ENCODE measurements at places on chromosomes 7 and 10.

GRCh38 chr7:85023916-85024315 is 162.9 kb downstream of the SEMA3D start:
- no peak for DNase-seq

GRCh38 chr10:119829429-119829828 is 43.2 kb downstream of the MCMBP start:
- DNase-seq: no peak

GRCh38 chr7:130896898-130897514 is 163.0 kb upstream of the KLF14 start:
- DNase-seq: peak; percentile 82

GRCh38 chr7:39510864-39511354 is 55.3 kb upstream of the YAE1 start:
- no peak for DNase-seq

DNA sequence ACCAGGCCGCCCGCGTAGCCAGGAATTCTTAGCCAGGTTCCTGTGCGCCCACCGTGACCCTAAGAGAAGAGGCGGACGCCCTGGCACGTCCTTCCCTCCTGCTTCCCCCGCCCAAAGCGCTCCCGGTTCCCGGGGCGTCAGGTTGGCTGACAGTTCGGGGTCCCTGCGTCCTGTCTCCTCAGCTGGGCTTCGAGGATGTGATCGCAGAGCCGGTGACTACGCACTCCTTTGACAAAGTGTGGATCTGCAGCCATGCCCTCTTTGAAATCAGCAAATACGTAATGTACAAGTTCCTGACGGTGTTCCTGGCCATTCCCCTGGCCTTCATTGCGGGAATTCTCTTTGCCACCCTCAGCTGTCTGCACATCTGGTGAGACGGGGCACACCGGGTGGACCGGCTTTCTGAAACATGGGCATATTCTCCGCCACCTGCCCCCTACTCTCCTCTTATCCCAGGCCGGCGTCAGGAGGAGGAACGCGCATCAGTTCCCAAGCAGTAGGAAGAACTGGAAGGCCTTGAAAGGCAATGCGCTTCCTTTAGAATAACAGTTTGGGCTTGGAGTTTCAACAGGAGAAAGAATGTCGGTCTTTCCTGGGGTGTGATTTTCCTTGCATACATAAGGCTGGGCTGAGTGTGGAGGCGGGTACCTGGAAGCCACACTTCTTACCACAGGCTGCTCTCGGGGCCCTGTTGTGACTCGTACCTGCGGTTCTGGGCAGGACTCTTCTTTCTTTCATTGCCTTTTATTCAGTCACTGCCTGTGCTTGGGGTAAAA is 728 bp downstream of the CAV2 start:
- no peak for DNase-seq

DNA sequence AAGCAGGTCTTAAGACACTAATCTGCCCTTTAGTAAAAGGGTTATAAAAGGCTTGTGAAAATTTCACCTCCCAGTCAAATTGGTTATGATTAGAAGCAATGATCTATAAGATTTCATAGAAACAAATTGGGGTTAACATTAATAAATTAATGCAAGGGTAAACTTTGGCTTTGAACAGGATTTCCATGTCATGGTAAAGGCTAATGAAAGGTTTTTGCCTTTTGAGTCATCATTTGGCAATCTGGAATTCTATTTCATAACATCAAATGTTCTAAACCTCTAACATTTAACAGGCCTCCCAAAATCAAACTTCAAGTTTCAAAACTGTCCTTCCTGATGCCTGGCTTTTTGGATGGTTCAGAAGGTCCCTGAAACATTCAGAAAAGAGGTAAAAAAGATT is 62.4 kb downstream of the COA1 start:
- DNase-seq: no peak

GRCh38 chr10:2929480-2930258 is 137.7 kb upstream of the PFKP start:
- no peak for DNase-seq

- DNase-seq: no peak
Observed at GRCh38 chr10:51669041-51669440, 30.4 kb downstream of the CSTF2T start.

DNA sequence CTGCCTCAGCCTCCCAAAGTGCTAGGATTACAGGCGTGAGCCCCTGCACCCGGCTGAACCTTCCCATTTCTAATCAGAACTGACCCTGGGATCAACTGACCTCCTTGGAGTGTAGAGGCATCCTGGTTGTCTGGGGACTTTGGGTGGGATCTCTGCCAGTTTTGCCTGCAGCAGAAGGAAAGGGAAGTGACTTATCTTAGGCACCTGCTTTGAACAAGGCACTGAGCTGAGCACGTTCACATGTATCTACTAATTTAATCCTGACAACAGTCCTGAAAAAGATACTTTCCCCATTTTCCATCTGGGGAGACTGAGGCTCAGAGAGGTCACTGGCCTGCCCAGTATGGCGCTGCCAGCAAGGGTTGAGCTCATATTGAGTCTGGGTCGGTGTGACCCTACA is 153.4 kb downstream of the CUX1 start:
- no peak for DNase-seq

GRCh38 chr10:63520500-63521415 is at the start of gene REEP3:
Gene REEP3 (plus strand): TSS chr10:63521401. CDS start chr10:63521546, 145 bp downstream.
- peak; percentile 70 for DNase-seq

GRCh38 chr10:13512564-13512963 is 16.2 kb downstream of the BEND7 start:
- no peak for DNase-seq

GRCh38 chr7:90661290-90662151 is 65.4 kb downstream of the CDK14 start:
- no peak for DNase-seq

DNA sequence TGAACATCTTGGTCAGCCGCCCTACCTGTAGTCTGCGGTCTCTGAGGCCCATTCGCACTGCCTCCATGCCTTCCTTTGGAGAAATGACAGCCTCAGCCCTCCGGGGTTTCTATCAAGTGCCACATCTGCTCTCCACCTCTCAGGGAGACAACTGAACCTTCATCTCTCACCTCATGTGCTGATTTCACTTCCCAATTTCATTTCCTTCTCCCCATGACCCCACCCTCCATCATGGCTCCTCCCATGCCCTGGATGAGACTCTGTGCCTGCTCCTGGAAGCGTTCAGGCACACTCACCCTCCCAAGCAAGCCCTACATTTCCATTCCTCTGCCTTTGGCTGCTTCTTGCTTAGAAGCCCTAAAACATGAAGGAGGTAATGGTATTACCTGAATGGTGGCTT is 7.8 kb upstream of the SCD start:
- no peak for DNase-seq

GRCh38 chr10:3955955-3956617 is 171.1 kb upstream of the KLF6 start:
- DNase-seq: no peak

DNA sequence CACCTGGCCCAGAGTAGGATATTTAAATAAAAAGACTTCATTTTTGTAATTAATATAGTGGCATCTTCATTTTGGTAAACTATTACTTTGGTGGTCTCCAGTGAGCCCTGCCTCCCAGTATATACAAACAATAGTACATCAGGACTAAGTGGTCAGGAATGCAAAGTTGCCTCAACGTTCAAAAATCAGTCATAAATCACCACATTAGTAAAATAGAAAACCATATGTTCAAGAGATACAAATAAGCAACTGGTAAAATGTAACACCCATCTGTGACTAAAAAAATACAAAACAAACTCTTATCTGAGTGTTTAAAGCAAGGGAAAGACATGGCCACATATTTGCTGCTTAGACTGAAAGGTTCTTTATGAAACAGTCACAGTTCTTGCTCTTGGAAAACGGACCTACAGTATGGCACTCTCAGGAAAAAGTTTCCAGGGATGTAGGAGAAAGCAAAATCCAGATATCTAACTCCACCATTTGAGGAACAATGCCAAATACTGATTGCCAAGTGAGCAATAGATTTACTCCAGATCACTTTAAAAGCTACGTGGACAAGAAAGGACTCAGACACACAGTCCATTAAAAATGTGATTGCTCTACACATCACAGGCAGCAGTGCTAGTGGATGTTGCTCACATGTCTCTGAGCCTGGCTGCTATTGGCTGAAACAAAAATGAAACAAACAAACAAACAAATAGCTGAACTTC is 15.1 kb upstream of the RHOBTB1 start:
- no peak for DNase-seq

GRCh38 chr7:82624337-82624736 is 180.8 kb upstream of the CACNA2D1 start:
- DNase-seq: no peak

DNA sequence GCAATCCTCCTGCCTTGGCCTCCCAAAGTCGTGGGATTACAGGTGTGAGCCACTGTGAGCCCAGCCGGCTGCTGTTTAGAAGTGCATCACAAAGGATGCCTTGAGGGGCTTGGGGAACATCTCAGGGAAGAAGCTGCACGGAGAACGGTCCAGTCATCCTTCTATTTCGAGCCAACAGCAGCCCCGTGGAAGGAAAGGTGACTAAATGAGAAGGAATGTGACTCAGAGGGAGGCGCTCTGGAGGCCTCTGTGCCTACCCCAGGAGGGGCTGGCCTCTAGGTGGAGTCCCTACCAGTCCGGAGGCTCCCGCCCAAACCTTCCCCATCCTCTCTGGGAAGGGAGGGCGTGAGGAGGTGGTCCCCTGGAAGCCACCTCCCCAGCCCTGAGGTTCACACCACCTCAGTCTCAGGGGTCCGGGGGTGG is 76.2 kb downstream of the CTBP2 start:
- DNase-seq: no peak

- DNase-seq: no peak
Observed at GRCh38 chr7:112081778-112082177, 124.4 kb downstream of the DOCK4 start.

- no peak for DNase-seq
Observed at GRCh38 chr10:113751181-113751732, at the start of gene PLEKHS1. Gene PLEKHS1 (plus strand): TSS chr10:113751682. CDS start chr10:113755278, 3,596 bp downstream.

GRCh38 chr7:85659364-85659763 is 472.5 kb upstream of the SEMA3D start:
- DNase-seq: no peak

DNA sequence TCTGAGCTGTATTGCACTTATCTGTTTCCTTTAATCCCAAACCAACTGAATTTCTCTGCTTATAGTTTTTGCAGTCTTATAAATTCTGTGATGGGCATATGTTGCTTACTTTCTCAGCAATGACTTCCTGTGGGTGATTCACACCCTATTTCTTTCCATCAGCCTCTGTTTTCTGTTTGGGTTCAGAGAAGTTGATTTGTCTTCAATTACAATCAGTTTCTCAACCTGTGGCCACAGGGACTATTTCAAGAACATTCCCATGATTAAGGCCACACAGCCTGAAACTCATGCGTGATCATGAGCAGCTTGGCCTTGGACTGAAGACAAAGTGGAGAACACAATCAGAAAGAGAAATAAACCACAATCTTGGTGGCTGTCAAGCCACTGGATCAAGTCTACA is 1174.6 kb upstream of the C7orf33 start:
- no peak for DNase-seq

DNA sequence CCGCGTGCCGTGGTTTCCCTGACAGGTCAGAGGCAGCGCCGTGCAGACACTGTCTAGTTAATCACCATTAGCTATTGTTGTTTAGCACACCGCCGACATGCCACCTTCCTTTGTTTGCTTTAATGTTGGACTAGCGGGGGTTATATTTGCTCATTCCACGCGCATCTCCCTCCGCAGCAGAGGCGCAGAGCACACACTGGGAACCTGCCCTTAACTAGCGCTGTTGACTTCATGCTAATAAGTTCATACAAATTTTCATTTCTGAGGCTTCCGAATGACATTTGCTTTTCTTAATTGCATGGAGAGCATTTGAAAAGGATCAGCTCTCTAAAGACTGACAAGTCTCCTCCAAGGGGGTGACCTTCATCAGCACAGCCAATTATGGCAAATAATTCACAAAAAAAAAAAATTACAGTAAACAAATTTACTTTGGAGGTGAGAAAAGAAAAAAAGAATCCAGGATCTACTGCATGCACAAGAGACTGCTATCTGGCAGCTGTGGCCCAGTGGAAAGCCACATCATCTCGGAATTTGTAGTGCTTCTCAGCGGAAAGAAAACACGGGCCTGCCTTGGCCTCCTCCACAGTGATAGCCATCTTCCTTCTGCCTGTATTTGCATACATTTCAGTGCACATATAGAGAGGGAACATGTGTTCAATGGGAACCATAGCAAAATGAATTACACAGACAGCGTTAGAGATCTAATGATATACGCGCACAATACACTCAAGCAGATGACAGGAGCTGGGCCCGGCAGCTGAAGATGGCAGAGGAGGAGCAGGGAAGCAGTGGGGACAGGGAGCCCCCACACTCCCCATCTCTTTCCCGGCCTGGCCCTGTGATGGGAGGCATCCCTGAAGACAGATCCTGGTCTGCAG is 94.2 kb downstream of the EBF3 start:
- no peak for DNase-seq

DNA sequence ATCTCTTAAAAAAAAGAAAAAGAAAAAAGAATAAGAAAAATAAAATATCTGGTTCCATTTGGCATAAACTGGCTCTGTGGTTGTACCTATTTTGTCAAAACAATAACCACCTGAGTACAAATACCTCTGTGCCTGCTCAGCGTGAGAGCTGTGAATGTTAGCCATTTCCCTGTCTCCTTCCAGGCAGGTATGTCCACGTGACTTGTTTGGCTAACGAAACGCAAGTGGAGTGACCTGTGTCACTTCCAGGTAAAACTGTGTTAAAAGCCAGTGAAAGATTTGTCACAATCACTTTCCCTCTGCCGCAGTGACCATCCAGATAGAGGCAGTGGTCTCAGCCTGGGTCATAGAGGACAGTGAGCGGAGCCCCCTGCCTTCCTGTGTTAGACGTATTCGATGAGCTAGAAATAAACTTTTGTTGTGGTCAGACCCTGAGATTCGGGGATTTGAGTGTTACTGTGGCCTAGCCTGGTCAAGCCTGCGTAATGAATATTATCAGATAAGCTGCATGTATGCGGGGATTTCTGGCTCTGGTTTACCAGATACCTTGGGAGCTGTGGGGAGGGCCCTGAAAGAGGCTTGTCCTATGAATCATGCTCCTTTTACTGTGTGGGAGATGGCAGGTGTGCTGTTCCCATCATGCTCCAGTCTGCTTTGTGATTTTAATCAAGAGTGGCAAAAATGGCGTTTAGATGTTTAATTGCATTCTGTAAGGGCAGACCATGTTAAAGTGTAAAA is 3.8 kb downstream of the PTER start:
- no peak for DNase-seq

DNA sequence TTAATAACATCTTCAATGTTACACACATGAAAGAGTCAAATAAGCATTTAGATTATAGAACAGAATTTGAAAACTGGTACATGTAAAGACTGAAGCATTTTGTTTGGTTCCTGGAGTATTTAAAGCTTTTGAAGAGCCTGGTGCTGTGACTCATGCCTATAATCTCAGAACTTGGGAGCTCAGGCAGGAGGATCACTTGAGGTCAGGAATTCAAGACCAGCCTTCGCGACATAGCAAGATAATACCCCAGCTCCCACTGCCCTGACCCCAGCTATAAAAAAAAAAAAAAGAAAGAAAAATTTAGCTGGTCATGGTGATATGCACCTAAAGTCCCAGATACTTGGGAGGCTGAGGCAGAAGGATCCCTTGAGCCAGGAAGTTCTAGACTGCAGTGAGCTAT is 87.8 kb downstream of the HDAC9 start:
- no peak for DNase-seq

GRCh38 chr10:102761981-102762380 is 18.2 kb downstream of the WBP1L start:
- DNase-seq: no peak

GRCh38 chr7:121343302-121343701 is 14.5 kb downstream of the WNT16 start:
- no peak for DNase-seq

GRCh38 chr7:126370038-126370668 is 882.6 kb downstream of the GRM8 start:
- no peak for DNase-seq

Data from globus pallidus (tissue), 1 donor.